ENCODE measurements at places on chromosomes 1 and 21.
A peak's percentile ranks its signal among the peaks of the same experiment; 100 is the strongest.

DNA sequence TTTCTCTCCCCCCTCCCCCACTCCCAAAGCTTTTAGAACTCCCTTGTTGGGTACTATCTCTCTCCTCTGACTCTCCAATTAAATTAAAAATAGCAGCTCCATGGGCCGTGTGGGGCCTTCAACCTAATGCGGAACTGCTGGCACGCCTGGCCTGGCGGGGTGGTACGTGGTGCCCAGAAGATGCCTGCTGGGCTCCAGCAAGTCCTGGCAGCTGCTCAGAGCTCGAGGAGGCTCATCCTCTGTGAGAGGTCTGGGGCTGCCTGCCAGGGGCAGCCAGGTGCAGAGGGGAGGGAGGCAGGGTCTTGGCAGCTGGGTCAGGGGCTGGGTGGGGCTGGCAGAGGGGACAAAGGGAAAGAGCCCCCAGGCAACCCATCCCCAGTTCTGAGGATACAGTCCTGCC is 74.4 kb downstream of the ACTL8 start:
- DNase-seq = peak; percentile 93

DNA sequence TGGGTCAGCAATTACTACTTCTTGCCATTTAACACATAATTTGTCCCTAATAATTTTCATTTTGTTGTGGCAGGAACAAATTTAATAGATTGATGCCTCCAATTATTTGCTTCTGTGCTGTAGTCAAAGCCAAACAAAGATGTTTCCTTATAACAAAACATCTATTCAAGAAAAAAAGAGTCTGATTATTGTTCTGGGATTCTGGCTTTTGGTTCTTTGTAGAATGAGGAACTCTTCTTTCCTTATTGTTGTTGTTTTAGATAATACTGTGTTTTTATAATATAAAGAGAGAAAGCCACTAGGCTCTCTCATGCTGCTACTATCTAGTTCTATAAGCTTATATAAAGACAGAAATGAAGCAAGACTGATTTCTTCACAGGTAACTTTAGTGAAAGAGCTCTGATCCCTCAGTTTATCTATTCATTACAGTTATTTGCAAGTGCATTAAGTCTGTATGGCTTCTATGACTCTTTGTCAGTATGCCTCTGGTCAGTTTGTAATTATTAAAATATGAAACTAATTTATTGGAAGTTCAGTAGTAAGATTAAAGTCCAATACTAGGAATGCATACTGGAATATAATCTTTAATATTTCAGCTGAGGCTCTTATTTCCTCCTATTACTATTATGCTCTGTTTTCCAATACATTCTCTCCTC is 37.4 kb downstream of the PRKACB start:
- no peak for DNase-seq

GRCh38 chr1:5967351-5968160 is 24.7 kb downstream of the NPHP4 start:
- DNase-seq = no peak

DNA sequence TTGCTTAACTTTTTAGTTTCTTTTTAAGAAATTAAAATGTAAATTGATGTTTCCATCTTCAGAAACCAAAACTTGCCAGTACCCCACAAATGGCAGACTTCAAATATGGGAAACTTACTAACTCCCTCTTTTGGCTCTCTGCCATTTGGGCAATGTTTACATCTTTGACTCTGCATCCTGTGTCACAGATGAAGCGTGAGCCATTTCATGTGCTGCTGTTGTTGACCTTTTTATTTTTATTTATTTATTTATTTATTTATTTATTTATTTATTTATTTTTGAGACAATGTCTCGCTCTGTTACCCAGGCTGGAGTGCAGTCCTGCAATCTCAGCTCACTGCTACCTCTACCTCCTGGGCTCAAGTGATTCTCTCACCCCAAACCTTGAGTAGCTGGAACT is 16.0 kb upstream of the COG2 start:
- DNase-seq = no peak

DNA sequence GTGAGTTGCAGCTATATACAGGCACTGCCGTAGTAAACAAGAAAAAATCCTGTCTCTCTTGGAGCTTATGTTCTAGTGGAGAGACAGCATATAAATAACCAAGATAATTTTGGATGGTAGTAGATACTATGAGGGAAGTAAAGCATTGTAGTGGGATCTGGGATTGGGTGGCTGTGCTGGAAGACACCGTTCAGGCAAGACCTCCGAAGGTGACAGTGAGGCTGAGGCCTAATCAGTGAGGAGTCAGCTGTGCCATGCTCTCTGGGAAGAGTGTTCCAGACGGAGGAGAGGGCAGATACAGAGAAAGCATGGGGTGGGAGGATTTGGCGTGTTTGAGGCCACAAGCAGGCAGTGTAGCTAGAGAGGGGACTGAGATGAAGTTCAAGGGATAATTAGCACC is 6.0 kb downstream of the TMEM222 start:
- no peak for DNase-seq

GRCh38 chr1:68542586-68542985 is 45.7 kb upstream of the DEPDC1 start:
- no peak for DNase-seq

DNA sequence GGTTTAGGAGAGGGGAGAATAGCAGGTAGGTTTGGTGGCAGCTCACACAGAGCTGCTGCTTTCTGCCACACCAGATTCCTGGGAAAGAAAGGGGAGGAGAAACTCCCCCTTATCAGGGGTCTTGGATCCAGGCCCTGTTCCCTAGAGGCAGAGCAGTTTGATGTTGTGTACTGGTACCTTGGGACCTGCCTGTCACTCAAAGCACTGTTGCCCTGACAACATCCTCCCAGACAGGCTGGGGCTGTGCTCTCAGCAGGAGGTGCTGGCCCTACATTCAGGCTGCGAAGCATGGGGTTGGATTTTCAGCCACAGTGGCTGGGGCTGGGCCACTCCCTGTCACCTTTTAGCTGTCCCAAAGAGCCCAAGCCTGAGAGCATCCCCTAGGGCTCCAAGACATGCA is 188.0 kb downstream of the GRIK3 start:
- no peak for DNase-seq

GRCh38 chr1:212218911-212219310 is 66.3 kb upstream of the PPP2R5A start:
- no peak for DNase-seq

DNA sequence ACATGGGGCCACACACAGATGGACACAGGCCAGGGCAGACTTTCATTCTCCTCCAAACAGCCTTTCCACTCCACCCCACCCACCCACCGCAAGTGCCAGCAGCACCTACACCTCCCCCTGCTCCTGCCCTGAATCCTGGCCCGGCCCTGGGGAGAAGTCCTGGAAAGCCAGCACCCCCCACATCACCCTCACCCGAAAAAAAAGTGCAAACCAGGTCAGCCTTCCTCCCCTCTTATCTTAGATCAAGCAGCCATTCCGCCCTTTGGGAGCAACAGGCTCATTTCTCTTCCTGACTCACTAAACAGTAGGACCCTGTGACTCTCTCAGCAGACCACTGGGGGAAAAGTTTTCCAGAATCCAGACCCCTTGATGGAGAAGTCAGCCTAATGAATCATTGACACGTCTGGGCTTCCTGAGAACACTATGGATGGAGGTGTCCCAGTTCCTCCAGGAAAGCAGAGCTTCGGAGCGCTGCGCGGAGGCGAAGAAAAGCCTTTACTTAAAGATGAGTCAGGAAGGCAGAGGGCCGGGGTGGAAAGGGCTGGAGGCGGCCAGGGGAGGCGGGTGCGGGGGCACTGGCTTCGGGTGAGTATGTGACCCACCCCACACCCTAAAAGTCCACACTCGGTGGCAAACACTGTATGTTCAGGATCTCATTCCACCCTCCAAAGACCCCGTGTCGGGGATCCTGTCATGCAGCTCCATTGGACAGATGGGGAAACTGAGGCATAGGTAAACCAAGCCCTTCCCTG is 588.7 kb downstream of the MATN1 start:
- no peak for DNase-seq

- peak; percentile 74 for DNase-seq
Observed at GRCh38 chr1:33094971-33095604, 14.1 kb downstream of the AZIN2 start.

DNA sequence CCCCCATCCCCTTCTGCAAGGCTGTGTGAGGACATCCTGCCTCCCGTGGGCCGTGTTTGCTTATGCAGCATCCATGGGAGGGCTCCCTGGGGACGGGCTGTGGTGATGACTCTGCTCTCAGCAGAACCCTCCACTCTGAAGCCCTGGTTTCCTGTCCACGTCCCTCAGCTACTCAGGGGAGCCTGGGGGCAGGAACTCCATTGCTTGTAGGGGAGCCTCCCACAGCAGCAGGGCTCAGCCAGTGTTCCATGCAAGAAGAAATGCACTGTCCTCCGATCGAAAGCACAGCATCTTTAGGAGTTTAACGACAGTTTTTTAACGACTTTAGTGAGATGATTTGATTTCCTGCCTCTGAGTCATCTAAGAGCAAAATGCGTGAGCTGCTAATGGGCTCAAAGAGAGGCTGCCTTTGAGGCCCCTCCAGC is 8.3 kb upstream of the KCNAB2 start:
- peak; percentile 57 for DNase-seq

GRCh38 chr1:51253691-51254090 is 17.6 kb downstream of the RNF11 start:
- DNase-seq = no peak

- no peak for DNase-seq
Observed at GRCh38 chr1:170318736-170319135, 173.0 kb downstream of the NTMT2 start.

GRCh38 chr1:175720023-175720422 is 23.4 kb downstream of the TNR start:
- no peak for DNase-seq

DNA sequence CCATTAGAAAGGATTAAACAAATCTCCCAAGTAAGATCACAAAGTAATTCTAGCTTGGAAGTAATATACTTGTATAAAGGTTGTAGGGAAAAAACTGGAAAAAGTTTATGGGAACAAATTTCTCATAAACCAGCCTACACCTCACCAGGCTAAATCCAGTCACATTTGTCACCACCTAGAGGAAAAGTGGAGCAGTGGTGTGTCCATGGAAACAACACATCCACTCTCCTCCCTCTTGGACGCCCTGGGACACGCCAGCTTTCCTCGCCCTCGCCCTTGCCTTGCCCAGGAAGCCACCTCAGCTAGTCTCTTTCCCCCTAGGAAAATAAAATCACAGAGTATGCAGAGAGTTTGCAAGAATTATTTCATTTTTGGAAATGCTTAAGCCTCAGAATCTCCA is 2.2 kb downstream of the PALMD start:
- no peak for DNase-seq

GRCh38 chr1:107138767-107139445 is 1.9 kb upstream of the NTNG1 start:
- no peak for DNase-seq

DNA sequence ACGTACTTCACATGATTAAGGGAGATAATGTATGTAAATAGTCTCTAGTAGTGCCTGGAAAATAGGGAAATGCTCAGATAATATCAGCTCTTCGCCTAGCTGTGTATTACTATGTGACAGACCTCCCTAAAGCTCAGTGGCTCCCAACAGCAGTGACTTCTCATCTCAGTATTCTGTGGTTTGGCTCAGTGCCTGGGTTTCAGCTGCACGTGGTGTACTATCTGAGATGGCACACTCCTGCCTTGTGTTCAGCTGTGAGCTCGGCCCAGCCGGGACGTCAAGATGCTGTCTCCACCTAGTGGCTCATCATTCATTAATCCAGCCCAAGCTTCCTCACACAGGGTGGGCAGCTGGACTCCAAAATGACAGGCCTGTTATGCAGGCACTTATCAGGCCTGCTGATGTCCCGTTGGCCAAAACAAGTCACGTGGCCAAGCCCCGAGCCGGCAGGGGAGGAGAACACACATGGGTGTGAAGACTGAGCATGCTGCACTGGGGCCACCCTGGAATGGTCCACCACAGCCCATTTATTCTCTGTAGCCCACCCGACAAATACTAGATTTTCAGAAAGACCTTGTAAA is 17.8 kb downstream of the SLFNL1 start:
- peak; percentile 12 for DNase-seq

GRCh38 chr21:33046455-33046854 is 20.7 kb downstream of the OLIG2 start:
- DNase-seq = no peak

- no peak for DNase-seq
Observed at GRCh38 chr1:179815641-179816040, 62.0 kb downstream of the TOR1AIP2 start.

GRCh38 chr1:51415963-51416362 is 85.6 kb upstream of the TTC39A start:
- no peak for DNase-seq

GRCh38 chr1:58789996-58790660 is 6.3 kb upstream of the JUN start:
- no peak for DNase-seq

- no peak for DNase-seq
Observed at GRCh38 chr1:23867542-23867894, 572 bp downstream of the FUCA1 start.

DNA sequence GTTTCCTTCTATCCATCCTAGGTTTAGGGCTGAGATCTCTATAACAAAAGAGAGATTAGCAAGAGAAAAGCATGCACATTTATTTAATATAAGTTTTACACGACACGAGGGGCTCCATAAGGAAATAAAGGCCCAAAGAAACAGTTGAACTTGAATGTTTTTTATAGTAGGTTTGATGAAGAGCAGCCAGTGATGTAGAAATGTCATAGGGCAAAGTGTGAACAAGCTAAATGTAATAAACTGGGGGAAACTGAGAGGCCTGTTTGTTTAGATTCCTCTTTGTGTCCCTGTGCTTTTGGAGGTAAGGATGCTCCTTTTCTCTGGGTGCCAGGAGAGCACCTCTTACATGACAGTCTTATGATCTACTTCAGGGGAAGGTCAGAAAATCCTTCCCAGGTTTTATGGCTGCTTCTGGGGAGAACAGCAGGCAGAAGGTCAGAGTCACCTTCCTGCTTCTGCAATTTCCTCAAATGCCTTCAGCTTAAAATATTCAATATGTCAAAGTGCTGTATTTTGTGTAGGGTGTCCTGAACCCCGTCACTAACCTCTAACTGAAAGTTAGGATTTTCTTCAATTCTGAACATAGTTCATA is 9.5 kb upstream of the HORMAD1 start:
- no peak for DNase-seq

- no peak for DNase-seq
Observed at GRCh38 chr21:43764576-43765495, 11.3 kb downstream of the CSTB start.

- no peak for DNase-seq
Observed at GRCh38 chr1:228259368-228259894, 51.6 kb downstream of the OBSCN start.

DNA sequence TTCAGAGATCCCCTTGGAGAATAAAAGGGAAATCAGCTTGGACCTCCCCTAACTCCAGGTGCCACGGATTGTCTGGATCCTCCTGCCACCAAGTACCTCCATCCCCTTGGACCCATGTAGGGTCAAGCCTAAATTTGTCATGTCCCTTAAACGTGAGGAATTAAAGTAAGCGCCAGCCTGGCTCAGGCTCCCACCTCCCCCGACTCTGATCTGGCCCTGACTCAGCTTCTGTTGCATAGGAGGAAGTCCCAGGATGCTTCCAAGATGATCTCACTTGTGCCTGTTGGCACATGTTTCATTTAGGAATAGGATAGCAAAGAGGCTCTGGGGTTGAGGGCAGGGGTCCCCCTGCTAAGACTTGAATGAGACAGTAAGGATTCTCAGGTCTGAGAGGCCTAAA is 231.9 kb upstream of the JUN start:
- no peak for DNase-seq

Measured in NCI-H1092 treated with DMSO at 0.1 percent for 48 hours (cell line).